ENCODE measurements at places on chromosomes 3 and 15.

GRCh38 chr3:151282921-151283320 is 4.6 kb upstream of the P2RY14 start:
- no peak for DNase-seq

DNA sequence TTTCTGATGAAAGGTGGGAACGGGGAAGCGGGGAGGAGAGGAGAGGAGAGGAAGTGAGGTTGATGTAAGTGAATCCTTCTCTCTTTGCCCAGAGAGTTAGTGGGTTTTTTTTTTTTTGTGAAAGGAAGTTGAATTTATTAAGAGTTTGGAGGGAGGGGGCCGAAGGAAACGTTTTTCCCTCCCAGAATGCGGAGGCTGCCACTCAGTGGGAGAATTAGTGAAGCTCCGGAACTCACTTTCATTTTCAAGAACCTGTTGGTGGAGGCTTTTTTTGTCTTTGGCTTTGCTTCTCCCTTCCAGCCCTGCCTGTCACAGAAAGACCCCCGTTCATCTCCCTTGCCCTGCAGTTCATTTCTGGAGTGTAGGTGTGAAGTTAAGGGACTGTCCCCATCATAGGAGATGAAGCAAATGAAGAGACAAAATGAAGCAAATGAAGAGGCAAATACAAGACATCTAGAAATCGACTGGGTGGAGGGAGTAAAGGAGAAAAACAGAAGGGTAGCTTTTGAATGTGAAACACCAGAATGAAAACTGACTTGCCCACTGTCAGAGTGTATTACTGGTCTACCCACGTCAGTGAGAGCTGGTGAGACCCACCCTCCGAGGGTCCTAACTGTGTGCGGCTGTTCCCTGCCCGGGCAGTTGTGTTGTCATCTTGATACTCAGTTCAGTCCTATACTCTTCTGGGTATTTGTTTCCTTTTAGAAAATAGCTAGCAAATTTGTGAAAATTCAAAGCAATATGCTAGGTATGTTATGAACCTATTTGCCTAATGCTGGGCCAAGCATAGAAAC is 91.5 kb downstream of the ITPR1 start:
- DNase-seq: no peak

GRCh38 chr3:69304396-69304795 is 81.5 kb downstream of the FRMD4B start:
- DNase-seq: no peak

DNA sequence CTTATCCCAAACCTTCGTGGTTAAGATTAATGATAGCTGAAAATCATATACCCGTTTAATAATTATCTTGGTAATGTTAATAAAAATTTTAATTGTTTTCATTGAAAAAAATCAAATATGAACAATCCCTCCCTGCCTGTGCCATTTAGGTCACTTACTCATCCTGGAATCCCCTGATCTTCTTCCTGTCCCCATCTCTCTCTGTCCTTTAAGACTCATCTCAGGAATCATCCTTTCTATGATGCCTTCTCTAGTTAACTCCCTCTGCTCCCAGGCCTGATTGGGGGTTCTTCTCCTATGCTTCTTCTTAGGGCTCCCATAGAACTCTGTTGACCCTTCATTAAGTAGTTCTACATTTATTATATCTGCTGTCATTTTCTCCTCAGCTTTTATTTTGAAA is 91.6 kb downstream of the MBNL1 start:
- no peak for DNase-seq

DNA sequence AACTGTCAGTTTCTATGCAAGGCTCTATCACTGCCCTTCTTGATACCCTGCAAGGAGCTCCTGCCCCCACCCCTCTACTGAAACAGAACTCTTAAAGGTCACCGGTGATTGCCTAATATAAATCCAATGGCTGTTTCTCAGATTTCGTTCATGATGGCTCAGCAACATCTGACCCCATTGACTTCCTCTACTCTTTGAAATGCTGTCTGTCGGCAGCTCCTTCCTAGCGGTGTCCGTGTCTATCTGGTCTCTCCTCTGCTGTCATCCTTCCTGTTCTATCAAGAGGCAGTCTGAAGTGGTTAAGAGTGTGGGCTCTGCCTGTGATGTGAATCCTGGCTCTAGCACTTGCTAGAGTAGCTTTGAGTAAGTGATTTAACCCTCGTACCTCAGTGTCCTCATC is 5.5 kb downstream of the TMEM266 start:
- no peak for DNase-seq

GRCh38 chr3:197458179-197458707 is 97.5 kb downstream of the BDH1 start:
- DNase-seq: no peak

DNA sequence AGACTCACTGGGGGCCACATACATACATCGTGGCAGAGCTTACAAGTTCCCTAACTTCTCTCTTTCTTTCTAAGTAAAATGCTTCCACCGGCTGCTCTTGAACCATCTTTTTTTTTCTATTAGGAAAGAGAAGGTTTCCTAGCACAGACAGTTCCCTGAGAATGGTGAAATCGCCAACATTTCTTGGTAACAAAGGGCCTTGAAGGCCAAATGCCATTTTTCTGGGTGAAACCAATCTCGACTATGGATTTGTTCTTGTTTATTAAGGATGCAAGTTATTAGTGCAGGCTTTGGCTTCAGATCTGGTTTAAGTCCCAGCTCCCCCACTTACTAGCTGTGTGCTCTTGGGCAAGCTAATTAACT is 3.0 kb downstream of the LMCD1 start:
- no peak for DNase-seq

GRCh38 chr3:65749066-65749465 is 289.7 kb downstream of the MAGI1 start:
- no peak for DNase-seq

- no peak for DNase-seq
These were observed 63.2 kb downstream of the XXYLT1 start for GRCh38 chr3:195207731-195208130.

DNA sequence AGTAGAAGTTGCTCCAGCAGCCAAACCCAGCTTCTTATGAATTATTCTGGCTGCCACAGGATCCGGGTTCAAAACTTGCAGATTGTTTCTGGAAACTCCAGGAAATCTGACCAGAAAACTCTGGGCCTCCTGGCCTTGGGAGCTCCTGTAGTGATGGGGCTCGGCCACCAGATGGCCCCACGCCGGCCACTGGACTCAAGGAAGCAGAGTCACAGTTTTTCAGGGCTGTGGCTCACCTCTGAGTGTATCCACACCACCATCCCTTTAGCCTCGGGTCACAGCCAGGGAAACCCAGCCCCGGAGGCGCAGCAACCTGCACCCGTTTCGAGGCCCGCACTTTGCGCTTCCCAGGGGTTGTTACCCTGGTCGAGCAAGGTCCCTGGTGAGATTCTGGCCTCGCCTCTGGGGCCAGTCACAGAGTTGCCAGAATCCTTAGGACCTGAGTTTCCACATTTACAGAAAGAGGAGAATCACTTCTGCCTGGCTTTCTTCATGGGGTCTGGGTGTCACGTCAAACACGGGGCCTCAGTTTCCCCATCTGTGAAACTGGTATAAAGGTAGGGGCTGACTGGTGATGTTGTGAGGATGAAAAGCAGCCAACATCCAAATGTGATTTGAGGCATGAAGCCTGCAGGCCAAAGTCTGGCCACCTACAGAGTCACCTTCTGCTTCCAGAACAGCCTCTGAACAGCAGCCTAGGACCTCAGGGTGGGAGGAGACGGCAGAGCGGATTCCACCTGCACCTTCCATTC is 53.5 kb upstream of the LCTL start:
- peak; percentile 64 for DNase-seq

GRCh38 chr15:40747685-40748631 is 7.1 kb downstream of the RMDN3 start:
- no peak for DNase-seq

DNA sequence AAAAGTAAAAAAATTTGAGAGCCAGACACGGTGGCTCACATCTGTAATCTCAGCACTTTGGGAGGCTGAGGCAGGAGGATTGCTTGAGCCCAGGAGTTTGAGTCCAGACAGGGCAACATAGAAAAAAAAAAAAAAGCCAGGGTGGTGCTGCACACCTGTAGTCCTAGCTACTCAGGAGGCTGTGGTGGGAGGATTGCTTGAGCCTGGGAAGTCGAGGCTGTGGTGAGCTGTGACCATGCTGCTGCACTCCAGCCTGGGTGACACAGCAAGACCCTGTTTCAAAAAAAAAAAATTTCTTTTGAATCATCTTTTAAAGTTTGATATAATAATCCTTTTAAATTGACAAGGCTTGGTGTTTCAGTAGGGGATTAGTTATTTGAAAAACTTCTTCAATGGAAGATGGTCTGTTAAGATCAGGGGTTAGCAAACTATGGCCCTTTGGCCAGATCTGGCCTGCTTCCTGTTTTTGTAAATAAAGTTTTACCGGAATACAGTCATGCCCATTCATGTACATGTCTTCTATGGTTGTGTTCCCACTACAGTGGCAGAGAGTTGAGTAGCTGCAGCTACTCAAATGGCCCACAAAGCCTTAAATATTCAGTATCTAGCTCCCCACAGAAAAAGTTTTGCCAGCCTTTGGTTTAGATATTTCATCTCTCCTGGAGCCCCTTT is 28.9 kb downstream of the CDAN1 start:
- DNase-seq: no peak

DNA sequence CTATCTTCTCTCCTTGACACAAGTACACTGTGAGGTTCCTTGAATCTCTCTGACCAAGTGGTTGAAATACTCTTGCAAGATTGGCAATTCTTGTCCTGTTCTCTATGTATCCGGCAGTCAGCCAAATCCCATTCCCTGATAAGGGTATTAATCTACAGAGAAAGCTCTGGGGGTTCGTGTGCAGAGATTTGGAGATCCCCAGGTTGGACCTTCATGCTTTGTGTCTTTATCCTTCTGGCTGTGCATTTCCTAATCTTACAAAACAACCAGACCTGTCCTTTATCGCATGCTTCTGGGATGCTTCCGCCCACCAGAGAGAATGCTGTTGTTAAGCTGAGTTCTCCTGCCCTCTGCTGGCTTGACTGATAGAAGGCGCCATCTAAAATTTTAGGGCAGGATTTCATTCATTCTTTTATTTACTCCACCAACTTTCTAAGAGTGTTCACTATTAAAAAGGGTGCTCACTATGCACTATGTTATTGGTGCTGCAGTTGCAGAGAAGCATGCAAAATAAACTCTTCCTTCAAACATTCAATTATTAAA is 8.6 kb upstream of the SST start:
- peak; percentile 33 for DNase-seq

DNA sequence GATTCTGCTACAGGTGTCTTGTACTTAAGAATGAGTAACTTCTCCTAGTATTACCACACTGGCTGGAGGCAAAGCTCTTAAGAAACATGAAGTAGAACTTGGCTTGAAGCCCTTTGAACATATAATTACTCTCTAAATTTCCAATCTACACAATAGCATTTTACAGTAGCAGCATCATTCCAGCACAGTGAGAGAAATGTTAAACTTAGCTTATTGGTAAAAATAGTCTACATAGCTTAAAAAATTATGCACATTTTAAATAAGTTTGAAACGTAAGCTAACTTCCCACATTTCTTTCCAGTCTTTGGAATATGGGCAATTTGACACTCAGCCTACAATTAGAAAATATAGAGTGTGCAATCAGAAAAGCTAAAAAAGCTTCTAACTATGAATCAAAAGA is 32.8 kb upstream of the TOP2B start:
- no peak for DNase-seq

DNA sequence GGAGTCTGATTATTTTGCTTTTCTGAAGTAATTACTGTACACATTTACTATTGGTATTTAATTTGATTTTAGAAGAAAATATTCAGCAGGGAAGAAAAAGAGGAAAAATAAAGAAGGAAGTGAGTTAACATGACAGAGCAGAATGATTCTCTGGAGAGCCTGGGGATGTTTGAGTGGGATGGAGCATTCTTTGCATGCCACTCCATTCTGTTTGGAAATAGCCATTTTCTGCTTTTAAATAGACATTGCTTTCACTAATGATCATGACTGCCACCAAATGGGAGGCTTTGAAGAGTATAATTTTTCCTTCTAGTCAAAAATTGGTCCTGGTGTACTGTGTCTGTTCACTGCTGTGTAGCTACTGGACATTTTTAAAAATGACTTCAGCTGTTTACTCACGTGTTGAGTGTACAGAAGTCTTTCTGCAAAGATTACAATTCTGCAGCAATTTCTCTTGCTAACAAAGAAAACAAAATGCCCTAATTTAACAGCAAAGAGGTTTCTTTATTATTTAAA is 196.1 kb downstream of the RYR3 start:
- peak; percentile 25 for DNase-seq

DNA sequence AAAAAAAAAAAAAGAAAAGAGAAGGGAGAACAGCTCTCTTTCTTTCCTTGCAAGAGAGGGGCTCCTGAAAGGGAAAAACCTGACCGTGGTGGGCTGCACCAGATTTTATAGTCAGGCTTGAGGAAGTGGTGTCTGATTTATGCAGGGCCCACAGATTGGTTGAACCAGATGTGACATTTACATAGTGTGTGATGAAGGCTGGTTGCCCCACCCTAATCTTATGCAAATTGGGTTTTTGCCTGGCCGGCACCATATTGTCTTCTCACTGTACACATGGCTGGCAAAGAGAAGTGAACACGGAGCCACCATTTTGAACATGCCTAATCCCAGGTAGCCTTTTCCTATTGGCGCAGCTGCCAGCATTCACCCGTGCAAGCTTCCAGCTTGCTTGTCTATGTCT is 154.4 kb downstream of the OXSM start:
- no peak for DNase-seq

- no peak for DNase-seq
These were observed 10.4 kb downstream of the COL6A6 start for GRCh38 chr3:130527426-130527825.

DNA sequence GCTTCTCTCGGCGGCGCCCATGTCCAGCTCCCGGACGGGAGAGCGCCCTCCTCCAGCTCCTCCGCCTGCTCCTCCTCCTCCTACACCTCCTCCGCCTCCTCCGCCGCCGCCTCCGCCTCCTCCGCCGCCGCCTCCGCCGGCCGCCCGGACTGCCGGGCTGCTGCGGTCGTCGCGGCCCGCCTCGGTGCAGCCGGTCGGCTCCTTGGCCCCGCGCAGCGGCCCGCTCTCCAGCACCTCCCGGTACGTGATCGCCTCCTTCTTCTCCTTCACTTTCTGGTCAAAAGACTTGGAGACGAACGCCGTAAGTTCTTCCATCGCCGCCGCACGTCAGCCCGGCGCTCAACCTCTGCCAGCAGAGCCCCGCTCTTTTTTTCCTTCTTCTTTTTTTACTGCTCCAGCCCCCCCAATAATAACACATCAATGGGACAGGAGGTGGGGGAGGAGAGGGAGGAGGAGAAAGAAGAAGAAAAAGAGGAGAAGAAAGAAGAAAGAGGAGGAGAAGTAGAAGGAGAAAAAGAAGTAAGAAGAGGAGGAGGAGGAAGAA is 438 bp downstream of the SHOX2 start:
- DNase-seq: no peak

DNA sequence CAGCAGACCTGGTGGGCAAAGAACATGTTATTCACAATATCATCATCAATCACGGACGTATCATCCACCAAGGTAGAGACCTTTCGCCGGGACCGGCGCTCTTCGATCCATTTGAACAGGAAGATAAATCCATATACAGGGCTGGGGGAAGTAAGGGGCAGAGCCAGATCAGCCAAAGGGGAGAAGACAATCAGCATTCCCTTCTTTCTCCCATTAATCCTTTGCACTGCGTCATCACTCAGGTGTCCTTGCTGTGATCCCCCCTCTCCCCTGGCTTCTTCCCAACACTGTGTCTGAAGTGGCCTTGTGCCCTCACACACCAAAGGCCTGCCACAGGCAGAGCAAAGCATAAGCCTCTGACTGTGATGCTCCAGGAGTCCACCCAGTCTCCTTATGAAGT is 36.4 kb downstream of the SEMA3G start:
- DNase-seq: no peak
